GM04503 (cell line): ENCODE measurements at places on chromosomes 5 and 9.

DNA sequence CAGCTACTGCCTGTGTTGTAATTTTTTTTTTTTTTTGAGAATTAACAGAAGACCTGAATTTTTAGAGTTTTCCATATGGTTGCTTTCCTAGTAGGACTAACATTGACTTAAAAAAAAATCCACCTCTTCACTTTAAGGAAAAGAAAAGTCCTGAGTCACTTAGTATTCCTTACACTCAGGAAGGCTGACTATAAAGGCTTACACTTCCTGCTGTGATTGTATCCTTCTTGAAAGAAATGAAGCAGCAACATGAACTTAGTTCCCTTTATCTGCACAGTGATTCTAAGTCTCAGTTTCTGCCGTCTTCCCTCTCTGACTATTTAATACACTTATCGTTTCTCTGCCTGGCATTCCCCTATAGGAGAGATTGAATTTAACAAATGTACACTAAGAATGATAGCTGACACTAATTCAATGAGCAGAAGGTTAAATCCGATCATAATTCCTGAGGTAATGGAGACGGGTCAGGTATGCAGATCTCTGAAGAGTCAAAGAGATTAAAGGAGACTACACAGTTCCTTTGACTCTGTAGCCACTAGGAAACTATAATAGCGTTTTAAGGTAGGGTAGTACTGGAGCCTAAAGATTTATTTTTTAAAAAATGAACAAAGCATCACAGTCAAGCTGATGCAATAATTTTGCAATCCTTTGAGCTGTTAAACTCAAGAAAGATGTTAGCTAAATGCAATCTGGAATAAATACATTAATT lies 185.1 kb upstream of the ELAVL2 start:
- DNase-seq: no peak

GRCh38 chr5:107331312-107331711 lies 339.4 kb downstream of the EFNA5 start:
- no peak for DNase-seq

GRCh38 chr5:15592728-15593127 lies 92.7 kb downstream of the FBXL7 start:
- DNase-seq: no peak

GRCh38 chr5:152378730-152379129 lies 26.3 kb downstream of the NMUR2 start:
- DNase-seq: no peak

GRCh38 chr9:12640866-12641636 lies 52.1 kb upstream of the TYRP1 start:
- DNase-seq: no peak

DNA sequence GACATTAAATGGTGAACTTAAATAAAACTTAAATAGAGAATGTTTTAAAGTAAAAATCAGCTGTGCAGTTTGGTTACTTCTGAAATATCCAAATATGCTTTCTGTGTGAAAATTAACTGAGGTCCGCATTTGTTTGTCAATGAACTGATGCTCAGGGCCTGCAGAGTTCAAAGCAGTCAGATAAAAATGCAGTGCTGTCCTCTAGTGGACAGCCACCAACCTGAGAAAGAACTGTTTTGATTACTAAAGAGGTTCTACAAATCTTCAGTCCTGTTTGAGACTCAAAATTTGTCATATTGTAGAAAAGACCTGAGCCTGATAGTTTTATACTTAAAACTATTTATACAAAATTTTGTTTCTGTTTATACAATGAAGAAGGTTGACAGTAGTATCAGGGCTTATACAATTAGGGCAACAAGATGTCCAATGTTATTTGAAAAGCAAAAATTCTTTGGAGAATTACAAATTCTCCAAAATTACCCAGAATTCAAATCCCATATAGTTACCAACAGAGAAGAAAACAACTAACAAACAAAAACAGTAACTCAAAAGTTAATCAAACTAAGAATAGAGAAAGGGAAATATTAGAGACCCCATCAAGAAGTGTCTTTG lies 232.3 kb upstream of the TBCA start:
- no peak for DNase-seq

- DNase-seq: no peak
Observed at GRCh38 chr5:115585265-115585664, 17.0 kb downstream of the TICAM2 start.

- no peak for DNase-seq
Observed at GRCh38 chr5:164002628-164003027, 497.2 kb downstream of the MAT2B start.

- no peak for DNase-seq
Observed at GRCh38 chr5:138651058-138651766, 76.0 kb upstream of the HSPA9 start.

DNA sequence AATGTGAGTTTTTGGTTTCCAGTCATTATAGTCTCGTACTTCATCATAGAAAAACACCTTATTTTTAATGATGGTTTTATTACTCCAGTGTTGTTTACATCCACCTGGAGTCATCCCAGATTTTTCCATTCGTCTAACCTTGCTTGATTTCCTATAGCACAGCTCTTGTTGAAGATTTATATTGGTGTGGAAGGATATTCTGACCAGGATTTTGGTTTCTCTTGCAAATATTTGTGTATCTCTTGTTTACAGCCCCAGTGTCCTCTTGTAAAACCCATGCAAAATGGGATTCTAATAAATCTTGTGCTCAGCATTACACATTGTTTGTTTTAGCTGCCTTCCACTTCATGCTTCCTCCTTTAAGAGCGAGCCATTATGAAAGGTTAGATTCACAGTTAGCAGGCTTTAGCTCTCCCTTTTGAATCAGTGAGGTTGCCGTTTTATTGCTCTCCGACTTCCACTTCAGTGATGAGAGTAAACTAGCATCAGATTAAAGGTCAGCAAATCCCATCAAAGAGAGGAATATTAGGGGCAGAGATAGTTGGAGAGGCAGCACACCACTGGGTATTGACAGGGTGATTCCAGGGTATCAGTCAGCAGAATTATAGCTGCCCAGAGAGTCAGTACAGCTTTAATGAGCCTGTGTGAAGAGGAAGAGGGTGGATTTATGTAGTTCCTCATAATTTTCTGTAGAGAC lies 157.1 kb downstream of the PBX3 start:
- DNase-seq: no peak

- DNase-seq: no peak
Observed at GRCh38 chr5:98372351-98372750, 401.1 kb upstream of the RGMB start.

DNA sequence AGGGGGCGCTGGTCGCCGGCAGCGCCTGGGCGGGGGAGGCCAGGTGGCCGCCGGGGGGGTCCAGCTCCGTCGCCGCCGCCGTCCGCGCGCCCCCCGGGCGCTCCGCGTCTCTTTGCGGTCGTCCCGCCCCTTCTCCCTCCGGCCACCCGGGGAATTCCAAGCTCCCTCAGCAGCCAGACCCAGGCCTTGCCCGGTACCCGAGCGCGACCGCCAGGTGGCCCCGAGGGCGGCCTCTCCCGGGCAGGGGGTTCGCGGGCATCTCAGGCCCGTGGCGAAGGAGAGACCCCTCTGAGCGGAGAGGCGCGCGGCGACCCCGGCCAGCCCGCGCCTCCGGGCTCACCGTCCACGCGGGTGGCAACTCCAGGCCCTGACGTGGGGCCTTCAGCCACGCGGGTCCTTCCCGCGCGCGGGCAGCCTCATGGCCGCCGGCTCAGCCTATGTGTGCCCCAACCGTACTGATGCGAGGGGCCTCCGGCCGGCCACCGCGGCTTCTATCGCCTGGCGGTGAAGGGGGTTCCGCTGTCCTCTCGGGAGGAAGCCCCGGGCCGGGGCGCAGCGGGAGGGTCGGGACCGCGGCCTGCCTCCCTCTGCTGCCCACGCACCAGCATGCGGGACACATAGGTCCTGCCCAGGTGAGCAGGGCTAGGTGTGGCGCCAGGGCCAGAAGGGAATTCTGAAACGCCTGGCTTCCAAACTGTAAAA lies 529 bp upstream of the NRARP start:
- no peak for DNase-seq

GRCh38 chr5:145752947-145753346 lies 82.2 kb downstream of the PRELID2 start:
- peak; percentile 24 for DNase-seq

GRCh38 chr9:110832926-110833325 lies 164.3 kb downstream of the MUSK start:
- DNase-seq: no peak
